ENCODE measurements at places on chromosomes 6 and 20. TPM values are rescaled to one million over a fixed set of nuclear protein-coding genes. Genes with fewer than 3 reads are reported as not detected.

GRCh38 chr6:115947966-115948541 lies 112.6 kb downstream of the FRK start:
- DNase-seq: no peak

DNA sequence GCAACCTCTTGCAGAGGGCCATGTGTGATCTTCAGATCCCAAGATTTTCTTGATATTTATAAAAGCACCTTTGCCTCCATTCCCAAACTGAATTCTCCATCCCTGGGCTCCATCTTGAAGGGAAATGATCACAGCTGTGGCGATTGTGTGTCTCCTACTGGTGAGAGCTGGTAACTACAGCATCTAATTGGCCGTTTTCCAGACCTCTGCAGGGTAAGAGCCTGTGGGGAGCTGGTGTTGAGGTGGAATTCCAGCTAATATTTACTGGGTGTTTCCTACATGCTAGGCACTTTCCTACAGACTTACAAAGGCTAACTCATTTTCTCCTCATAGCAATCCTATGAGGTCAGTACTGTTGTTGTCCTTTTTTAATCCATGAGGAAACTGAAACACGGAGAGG lies 59.2 kb upstream of the FNDC1 start:
- no peak for DNase-seq

The COL19A1 gene
- total RNA-seq: not detected

The MAPK13 gene
- total RNA-seq: 55.7 TPM

- no peak for DNase-seq
These were observed 31.4 kb downstream of the BEND3 start for GRCh38 chr6:107083921-107084320.

DNA sequence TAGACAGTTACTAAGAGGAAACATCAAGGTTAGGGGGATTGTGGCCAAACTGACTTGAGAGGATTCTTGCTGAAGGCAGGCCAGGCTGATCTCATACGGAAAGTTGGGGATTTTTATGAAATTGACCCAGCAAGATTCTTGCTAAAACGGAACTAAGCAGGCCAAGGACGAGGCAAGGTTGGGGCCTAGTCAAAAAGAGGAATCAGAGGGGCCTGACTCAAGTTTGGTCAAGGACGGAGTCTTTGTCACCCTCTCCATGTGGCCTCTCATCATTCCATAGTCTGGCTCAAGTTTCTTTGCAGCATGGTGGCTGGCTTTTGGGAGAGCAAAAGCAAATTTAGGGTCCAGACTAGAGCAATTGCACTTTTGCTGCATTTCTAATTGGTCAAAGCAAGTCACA lies 7.9 kb upstream of the HECA start:
- no peak for DNase-seq

The FLRT3 gene
- not detected for total RNA-seq

The PXMP4 gene
- 7.9 TPM for total RNA-seq

The LAMA2 gene
- 0.65 TPM for total RNA-seq

The NRN1 gene
- total RNA-seq: 3.0 TPM

Data from activated T-helper 1 cell treated with anti-CD3 and anti-CD28 coated beads, Interleukin-12 subunit alpha, Interleukin-12 subunit beta, Interleukin-2, Interleukin-4 antibody, amounts not matched to agents 30 ng/mL and 10 ng/mL and 1 ng/mL, durations not matched to agents 14 hours and 24 hours and 36 hours (primary cell).